Muscle of back (tissue), 13 donors: ENCODE measurements at places on chromosomes 5 and 9. TPM values are rescaled to one million over a fixed set of nuclear protein-coding genes. Genes with fewer than 3 reads are reported as not detected.

- no peak for DNase-seq
Measured at GRCh38 chr5:173745557-173745956, 129.1 kb upstream of the BOD1 start.

DNA sequence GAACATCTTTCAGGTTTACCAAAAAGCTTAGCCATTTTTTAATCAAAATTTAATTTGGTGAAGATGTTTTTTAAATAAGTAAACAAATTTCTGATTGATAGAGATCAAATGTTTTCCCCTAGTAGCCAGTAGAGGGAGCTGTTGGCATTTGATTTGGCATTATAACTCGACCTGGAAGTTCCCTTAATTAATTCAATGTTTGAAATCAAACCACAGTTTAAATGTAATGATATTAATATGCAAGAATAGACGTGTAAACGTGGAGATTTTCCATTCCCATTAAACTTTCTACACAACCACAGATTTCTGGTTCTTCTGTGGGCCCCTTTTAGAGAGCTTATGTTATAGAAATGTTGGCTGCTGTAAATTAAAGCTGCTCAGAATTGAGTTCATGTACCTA lies 148.1 kb upstream of the MPDZ start:
- DNase-seq, result peak; percentile 81

DNA sequence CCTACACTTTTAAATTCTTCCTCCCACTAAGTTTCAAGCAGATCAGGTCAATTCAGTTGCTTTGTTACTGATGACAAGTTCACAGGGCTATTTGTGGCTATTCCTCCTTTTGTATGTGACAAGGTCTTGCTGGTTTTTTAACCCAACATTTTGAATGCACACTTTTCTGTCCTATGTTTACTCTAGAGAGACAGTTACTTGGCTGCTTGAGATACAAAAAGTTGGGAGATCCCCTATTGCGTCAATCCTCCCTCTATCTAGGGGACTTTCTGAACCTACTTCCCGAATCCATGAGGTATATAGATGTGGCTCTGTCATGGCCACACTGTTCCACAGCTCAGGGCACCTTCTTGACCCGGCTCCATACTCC lies 386.7 kb downstream of the NTRK2 start:
- DNase-seq, result no peak

- DNase-seq, result peak; percentile 59
Measured at GRCh38 chr5:121726991-121727390, 124.7 kb upstream of the FTMT start.

- DNase-seq, result no peak
Measured at GRCh38 chr5:113065626-113066025, 89.0 kb downstream of the DCP2 start.

- DNase-seq, result no peak
Measured at GRCh38 chr9:111715471-111715870, 54.1 kb downstream of the GNG10 start.

GRCh38 chr5:171826132-171826531 lies 40.5 kb downstream of the SMIM23 start:
- DNase-seq, result no peak

DNA sequence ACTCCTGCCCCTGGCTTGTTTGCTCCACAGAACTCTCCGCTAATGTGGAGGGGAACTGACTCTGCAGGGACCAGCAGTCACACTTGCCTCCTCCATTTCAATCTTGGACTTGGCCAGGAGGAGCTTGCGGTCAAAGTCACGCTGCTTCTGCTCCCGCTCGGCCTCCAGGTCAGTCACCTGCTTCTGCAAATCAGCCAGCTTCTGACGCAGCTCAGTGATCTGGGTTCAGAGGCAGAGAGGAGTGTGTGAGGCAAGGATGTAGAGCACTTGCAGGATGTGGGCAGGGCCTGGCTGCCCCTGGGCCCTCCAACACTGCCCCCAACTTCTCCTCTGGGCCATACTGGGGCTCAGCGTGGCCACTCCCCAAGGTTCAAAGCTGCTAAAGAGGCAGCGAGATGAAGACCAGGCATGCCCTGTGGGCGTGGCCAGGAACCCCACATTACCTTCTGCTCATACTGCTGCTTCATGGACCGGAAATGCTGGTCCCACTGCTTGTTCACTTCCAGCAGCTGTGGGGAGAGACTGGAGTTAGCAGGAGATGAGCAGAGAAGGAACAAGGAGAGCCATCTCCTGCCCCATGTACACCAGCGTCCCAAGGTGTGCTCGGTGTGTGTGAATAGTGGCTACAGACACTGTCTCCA lies 22.2 kb downstream of the GPX3 start:
- DNase-seq, result no peak

DNA sequence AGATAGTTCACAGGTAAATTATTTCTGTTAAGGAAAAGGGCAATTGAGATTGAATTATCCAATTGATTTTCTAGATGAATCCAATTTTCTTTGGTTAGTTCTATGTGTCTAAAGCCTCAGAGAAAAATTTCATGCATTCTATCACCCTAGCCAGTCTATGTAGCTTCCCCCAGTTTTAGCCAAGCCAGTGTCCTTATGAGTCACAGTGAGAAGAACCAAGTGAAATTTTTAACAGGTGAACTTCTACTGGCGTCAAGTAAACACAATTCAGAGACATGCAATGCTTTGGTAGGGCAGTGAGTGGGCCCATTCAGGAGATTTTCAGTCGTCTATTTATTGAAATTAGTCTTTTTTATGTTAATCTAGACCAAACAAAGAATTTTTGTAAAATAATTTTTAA lies 1077.4 kb upstream of the ARRDC3 start:
- no peak for DNase-seq

Gene RAI14
- polyA plus RNA-seq, result 45.3 TPM

Gene SAPCD2
- polyA plus RNA-seq, result 4.1 TPM

Gene PDZD2
- 7.7 TPM for polyA plus RNA-seq

Gene CLIC3
- 2.5 TPM for polyA plus RNA-seq

Gene CCDC152
- polyA plus RNA-seq, result 4.5 TPM

Gene SLC31A2
- 4.6 TPM for polyA plus RNA-seq
